ENCODE measurements at places on chromosomes 7 and 10. TPM values are rescaled to one million over a fixed set of nuclear protein-coding genes. Genes with fewer than 3 reads are reported as not detected.

The MMP21 gene
- not detected for total RNA-seq

The ZNF727 gene
- 3.1 TPM for total RNA-seq

The KIAA1217 gene
- 30.2 TPM for total RNA-seq

The ANKRD22 gene
- not detected for total RNA-seq

Measured in left ventricle myocardium inferior (tissue), 1 donor.